ENCODE measurements at places on chromosomes 7 and 10.

DNA sequence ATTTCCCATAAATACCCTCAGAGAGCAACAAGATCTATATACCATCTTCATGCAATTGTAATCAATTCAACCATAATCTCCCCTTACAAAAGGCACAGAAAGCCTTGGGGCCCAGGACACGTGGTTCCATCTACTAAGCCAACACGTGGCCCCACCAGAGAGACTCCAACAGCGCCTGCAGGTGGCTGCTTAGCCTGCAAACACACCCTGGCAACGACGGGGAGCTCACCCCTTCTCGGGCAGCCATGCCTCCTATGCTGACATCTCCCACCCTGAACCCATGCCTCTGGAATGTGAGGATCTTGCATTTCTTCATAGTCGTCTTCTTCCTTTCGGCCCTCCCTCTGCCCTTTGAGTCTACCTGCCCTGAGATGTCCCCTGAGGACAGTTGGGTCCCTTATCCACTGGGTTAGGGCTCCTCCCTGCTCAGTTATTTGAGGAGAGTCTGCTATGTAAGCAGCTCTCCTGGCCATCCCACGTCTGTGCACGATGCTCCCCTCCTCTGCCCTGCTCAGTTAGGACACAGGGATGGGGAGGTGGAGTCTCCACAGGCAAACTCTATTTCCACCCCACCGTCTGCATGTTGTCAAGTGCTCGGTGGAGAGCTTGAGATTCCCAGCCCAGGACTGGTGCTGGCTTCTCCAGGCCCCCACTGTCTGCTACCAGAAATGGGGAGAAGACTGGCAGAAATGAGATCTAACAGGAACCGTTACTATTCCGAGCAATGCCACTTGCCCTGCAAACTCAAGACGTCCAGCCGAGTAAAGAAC, 36.5 kb downstream of the EBF3 start:
- DNase-seq = no peak

DNA sequence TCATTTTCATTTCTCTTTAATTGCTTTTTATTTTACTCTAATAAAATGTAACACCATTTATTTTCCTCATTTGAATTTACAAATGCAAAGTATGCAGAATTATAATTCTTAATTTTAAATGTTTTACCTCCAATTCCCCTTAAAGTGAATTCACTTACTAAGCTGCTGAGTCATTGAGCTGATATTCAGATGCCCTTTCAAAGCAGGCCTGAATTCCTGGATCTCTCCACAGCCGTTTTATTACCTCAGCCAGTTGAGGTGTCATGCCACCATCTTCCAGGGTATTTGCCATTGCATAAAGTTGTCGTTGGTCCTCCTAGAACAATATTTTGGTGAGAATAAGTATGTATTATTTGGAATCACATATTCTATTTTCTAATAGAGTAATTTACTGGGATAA, 33.2 kb downstream of the GNAT3 start:
- peak; percentile 22 for DNase-seq

DNA sequence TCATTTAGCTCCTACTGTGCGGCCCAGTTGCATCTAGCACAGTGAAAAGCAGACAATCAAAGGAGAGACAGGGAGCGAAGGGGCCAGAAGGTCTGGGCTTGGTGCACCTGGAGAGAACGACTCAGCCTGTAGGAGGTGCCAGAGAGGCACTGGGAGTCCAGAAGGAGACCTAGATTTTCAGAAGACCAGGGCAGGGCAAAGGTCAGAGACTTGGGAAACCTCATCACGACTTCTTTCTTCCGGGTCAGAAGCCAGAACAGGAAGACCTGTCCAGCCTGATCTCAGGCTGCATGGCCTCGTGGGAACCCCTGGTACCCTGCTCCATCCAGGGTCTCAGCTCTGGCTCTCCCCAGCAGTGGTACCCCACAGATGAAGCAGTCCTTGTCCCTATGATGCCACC, 5.2 kb downstream of the AGAP3 start:
- no peak for DNase-seq

DNA sequence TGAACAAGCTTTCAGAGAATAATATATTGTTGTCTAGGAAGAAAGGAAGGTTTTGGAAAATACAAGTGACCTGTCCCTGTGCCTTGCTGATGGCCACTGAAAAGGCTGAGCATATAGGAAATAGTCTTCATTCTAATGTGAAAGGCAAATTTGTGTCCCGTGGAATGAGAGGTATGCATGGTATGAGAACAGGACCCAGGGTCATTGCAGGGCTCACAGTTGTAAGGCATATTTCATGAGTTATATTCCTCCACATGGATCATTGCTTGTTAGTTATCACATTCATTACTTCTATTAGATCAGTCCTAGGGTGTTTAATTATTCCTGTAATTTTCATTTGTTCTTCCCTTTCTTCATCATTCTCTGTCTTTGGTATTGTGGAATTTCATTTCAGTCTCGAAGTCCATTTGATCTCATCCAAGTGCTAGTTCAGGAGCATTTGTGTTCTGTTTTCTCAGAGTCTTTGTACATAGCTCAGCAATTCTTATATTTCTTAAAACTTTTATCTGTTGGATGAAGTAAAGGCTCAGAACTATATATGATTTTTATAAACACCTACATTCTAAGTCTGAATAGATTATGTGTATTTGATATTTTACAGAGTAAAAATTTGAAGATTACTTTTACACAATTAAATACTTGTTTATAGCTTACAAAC, 39.4 kb upstream of the ARHGAP21 start:
- peak; percentile 80 for DNase-seq

DNA sequence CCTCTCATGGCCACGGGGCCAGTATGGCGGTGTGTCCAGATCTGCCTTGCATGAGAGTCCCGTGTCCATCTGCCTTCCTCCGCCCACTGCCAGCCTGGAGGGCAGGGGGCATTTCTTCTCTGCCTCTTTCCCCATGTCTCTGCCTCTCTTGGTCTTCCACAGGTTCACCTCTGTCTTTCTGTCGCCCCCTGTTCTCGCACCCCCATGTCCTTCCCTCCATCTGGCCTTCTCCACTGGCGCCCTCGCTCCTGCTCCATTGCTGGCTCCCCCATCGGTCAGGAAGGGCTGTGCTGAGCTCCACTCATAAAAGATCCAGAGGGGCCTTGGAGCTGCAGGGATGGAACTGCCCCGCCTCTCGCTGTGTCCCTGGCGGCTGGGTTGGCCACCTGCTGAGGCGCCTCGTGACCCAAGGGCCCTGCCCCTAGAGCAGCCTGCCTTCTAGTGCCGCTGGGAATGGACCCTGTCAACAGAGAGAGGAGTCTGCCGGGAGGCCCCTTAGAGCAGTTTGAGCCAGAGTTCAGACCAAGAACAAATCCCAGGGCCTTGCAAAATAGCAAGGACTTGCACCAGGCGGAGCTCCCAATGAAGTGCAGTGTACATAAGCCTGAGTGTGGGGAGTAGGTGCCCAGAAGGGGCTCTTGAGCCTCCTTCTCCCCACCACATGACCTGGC, 42.0 kb downstream of the GOLGA7B start:
- no peak for DNase-seq

- DNase-seq = no peak
Measured at GRCh38 chr10:130121486-130122079, 11.0 kb upstream of the C10orf143 start.

- peak; percentile 34 for DNase-seq
Measured at GRCh38 chr10:48509974-48510692, 94.7 kb downstream of the ARHGAP22 start.

DNA sequence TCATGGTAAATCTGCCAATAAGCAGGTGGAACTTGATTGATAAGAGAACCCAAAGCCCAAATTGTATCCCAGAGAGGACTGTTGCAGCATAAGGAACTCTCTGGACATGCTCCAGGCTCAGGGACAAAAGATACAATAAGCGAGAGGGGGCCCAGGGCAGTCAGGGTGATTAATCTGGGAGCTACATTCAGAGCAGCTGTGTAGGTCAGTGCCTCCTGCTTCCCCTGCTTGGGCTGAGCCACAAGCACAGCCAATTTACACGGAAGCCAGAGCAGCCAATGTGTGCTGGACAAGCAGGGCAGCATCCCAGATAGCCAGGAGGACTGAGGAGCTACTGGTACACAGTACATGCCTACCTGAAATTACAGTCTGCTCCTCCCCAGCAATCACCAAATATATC, 24.2 kb downstream of the MYPN start:
- no peak for DNase-seq

GRCh38 chr7:39321909-39322498, 244.2 kb upstream of the YAE1 start:
- DNase-seq = no peak

- no peak for DNase-seq
Measured at GRCh38 chr7:17903337-17903736, 37.0 kb downstream of the SNX13 start.

- DNase-seq = no peak
Measured at GRCh38 chr7:7706101-7706511, 12.3 kb downstream of the RPA3 start.

DNA sequence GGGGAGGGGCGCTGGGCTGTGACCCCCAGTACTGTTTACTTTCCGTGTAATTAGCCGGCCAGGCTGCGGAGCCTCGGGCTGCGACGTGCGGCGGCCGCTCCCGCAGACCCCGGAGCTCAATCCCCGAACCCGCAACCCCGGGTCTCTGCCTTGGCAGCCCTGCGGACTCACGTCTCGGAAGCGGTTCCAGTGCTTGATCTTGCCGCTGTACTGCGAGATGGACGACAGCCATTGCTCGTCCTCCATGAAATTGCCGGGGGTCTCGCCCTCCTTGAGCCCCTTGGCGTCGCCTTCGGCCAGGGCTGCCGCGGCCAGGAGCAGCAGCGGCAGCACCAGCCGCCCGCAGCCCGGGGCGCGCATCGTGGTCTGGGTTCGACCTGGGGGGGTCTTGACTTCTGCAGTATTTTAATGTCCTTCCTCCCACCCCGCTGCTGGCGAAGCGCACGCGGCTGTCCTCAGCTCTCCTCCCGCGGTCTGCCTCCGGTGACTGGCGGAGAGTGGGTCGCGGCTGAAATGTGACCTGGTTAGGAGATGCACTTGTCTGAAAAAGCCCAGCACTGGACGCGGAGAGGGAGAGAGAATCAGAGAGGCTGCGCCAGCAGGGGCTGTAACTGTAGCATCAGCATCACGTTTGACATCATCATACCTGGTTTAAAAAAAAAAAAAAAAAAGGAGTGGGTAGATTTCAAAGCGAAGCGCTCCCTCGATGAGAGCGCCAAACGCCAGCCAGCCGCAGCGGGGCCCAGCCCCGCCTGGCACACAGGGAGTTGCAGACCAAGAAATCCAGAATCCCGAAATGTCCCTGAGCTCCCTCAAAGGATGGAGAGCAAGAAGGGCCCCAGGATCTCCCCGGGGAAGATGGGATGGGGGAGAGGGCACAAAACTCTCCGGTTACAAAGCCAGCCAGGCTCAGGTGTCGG, at the start of gene SPOCK2:
Gene SPOCK2, minus strand, starts transcription at position 583 of the 920 bp plus-strand sequence. Its CDS starts 223 bp downstream, at position 360.
- DNase-seq = no peak

- no peak for DNase-seq
Measured at GRCh38 chr10:123998197-123999141, 94.9 kb downstream of the CHST15 start.

GRCh38 chr10:121692626-121693025, 94.4 kb upstream of the FGFR2 start:
- no peak for DNase-seq

DNA sequence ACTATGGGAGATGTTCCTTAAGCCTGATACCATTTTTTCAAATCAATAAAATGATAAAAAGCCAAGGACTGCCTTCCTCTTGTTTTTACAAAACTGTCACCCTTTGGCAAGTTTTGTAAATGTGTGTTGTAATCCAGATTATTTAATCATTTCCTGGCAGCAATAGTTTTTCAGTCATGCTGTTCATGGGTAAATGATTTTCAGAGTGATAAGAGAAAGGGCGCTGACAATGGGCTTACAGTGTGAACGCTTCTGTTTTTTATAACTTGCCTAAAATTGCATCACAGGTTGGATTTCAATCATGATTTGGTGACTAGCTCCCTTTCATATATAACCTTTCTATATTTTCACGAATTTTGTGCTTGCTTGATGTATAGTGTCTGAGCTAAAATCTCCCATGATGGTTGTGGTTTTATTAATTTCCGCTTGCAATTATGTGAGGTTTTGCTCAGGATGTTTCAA, 19.0 kb upstream of the DMBT1 start:
- no peak for DNase-seq

- DNase-seq = no peak
Measured at GRCh38 chr10:122828716-122829255, 16.9 kb downstream of the CUZD1 start.

DNA sequence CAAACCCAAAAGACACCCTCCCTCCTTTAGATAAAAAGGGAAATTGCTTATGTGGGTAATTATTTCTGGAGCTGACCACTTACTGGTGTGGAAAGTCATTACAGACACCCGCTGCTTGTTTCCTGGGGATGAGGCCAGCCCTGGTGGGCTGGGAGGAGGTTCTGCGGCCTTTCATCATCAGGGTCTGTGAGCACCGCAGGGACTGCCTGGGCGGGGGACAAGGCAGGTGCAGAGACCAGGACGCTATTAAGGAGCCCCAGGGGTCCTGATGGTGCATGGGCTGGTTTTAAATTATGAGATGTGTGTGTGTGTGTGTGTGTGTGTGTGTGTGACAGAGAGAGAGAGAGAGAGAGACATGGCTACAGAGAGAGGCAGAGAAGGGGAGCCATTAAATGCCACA, 171.2 kb downstream of the DNAJB6 start:
- DNase-seq = no peak

GRCh38 chr7:338295-339061, 48.5 kb downstream of the FOXL3 start:
- DNase-seq = no peak

- no peak for DNase-seq
Measured at GRCh38 chr10:24605141-24605540, 118.5 kb downstream of the ARHGAP21 start.

GRCh38 chr10:67602268-67602950, 93.6 kb downstream of the CTNNA3 start:
- DNase-seq = peak; percentile 99

DNA sequence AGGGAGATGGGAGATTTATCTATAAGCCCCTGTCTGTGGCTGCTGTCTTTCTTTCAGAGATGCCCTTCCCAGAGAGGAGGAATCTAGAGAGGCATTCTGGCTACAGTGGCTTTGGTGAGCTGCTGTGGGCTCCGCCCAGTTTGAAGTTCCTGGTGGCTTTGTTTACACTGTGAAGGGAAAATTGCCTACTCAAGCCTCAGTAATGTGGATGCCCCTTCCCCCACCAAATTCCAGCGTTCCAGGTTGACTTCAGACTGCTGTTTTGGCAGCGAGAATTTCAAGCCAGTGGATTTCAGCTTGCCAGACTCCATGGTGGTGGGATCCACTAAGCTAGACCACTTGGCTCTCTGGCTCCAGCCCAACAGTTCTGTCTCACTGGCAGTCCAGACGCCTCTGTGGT, 951.6 kb downstream of the CCSER2 start:
- DNase-seq = no peak

DNA sequence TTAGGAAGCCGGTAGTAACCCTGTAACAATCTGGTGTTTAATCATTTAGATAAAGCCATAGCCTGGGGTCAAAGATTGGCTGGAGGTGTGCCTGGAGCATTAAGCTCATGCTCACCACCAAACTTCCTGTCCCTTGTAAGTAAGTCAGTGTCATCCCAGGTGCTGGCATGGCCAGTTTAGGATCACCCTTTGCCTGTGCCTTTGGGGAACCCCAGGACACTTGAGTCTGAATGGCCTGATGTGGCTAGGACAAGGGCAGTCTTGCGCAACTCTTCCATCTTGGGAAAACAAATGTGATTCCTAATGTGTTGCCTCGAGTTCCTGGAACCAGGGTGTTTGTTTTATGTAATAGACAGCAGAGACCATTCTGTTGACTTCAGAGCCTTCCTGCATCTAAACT, 154.8 kb downstream of the GRK5 start:
- DNase-seq = no peak

- no peak for DNase-seq
Measured at GRCh38 chr7:44969049-44969700, 9.6 kb downstream of the MYO1G start.

Measured in fibroblast of skin of scalp (primary cell).